ENCODE measurements at places on chromosomes 3 and 15.

- peak; percentile 22 for DNase-seq
Observed at GRCh38 chr3:14988988-14989394, 41.6 kb downstream of the NR2C2 start.

DNA sequence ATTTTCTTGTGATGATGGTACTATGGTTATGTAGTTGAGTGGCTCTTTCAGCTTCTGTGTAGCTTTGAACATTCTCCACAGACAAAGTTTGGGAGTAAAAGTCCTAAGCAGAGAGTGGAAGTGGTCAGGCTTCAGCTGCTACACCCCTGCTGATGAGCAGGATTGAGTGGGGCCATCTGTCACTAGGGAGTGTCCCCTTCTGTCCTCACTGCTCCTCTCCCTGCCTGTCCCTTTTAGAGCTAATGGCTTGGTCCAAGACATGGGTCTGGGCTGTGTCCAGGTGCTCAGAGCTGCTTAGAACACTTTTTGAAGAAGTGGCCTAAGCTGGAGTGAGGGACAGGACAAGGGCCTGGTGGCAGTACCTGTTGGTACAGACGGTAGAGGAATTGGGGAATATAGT is 15.1 kb downstream of the MYZAP start:
- no peak for DNase-seq

GRCh38 chr3:5389057-5389456 is 201.6 kb downstream of the EDEM1 start:
- peak; percentile 80 for DNase-seq

DNA sequence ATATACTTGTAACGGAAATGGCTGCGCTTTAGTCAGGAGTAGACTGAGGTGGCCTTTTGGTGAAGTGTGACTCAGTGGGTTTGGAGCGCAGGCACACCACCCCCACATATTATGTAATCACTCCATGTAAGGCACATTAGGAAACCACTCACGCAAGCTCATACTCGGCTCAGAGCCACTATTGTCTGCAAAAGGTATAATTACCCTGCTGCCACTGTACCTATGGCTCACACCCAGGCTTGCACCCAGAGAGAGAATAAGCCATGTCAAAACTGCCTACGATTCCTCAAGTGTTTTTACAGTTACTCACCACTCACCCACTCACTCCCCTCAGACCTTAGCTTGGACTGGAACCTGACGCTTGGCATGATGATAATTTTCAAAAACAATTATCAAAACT is 611.9 kb upstream of the CCDC54 start:
- DNase-seq: peak; percentile 81

Measured in HCT116 (cell line).